ENCODE measurements at places on chromosomes 7 and 10.

- DNase-seq = no peak
Measured at GRCh38 chr7:150849204-150849775, 3.0 kb upstream of the AOC1 start.

DNA sequence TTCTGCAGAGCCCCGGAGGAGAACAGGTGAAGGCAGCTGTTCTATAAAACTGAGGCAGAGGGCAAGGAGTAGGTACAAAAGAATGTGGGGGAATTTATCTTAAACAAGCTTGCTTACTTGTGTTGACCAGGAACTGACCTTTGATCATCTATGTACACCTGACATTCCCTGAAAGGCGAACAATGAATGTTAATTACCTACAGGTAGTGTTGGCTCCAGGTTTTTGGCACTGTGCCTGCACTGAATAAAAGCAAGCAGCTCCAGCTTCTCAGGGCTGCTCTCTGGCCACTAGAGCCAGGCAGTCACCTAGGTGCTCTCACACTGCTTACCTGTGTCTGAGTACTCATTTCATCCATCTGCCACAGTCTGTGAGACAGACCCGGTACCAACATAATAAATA, 87.0 kb downstream of the RAPGEF5 start:
- no peak for DNase-seq

- DNase-seq = no peak
Measured at GRCh38 chr7:133805426-133805825, 321.7 kb upstream of the LRGUK start.

- DNase-seq = no peak
Measured at GRCh38 chr10:77771450-77771849, 133.8 kb upstream of the KCNMA1 start.

GRCh38 chr7:125462615-125463014, 533.0 kb upstream of the POT1 start:
- DNase-seq = no peak

DNA sequence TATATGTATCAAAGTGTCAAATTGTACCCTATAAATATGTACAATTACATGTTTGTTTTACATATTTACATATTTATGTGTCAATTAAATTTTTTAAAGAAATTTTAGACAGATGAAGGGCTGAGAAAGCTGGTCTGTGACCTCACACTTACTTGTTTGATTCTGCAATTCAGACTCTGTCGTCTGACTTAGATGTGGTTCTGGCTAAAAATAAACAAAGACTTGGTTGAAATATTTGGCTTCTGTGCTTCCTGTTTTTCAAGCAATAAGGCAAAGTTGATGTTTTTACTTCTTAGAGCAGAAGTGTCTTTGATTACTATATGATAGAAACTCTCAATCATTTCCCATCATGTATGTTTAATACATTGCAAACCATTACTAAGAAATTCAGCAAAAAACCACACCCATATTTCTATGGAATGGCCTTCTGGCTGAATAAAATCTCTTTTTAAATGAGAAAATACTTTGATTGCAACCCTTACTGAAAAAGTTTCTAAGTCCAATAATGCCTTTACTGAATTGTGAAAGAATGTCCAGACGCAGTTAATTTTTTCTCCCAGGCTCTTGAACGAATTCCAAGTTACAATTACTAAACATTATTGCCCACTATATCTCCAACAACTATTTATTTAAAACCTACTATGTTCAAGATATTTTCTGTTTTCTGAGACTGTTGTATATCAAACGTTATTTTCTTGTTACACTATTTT, 59.5 kb upstream of the PRKG1 start:
- no peak for DNase-seq

GRCh38 chr10:14569274-14570060, 205.2 kb downstream of the FAM107B start:
- no peak for DNase-seq

GRCh38 chr7:36937754-36938563, 213.7 kb upstream of the AOAH start:
- no peak for DNase-seq

GRCh38 chr10:60664859-60665258, 113.4 kb upstream of the CDK1 start:
- DNase-seq = no peak

DNA sequence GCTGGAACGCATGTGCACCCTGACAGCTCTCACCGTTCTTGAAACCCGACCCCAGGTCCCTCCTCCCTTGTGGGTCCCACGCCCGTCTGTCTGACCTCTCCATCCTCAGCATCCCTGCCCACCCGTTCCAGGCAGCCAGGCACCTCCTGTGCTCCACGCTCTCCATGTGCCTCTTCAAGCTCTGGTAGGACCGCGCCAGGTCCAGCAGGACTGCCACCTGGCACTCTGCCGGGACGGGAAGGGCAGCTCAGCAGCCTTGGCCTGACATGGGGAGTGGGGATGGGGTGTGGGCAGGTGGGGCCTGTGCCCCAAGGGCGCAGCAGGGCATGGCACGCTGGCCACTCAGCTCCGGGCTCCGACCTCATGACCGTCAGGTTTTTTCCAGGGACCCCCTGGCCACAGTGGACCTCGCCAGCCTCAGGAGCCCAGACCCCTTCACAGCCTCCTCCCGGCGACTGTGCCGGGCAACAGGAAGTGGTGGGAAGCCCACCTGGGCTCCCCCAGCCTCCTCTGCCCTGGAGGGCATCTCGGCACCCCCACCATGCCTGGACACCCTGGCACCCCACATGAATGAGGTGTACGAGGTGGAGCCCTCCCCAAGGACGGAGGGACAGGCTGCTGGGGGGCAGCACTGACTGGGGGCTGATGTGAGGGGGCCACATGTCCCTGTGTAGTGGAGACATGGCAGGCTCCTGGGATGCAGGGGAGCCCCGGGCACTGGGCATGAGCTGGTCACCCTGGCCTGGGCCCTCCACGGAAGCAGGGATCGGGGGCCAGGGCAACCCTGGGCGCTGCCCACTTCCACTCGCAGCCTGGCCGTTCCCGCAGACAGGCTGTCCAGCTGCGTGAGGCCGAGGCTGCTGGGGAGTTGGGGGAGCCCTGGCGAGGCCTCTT, 25.1 kb upstream of the NKX6-2 start:
- DNase-seq = no peak
